Hematopoietic multipotent progenitor cell (in vitro differentiated cells): ENCODE measurements at places on chromosomes 2 and 18.

DNA sequence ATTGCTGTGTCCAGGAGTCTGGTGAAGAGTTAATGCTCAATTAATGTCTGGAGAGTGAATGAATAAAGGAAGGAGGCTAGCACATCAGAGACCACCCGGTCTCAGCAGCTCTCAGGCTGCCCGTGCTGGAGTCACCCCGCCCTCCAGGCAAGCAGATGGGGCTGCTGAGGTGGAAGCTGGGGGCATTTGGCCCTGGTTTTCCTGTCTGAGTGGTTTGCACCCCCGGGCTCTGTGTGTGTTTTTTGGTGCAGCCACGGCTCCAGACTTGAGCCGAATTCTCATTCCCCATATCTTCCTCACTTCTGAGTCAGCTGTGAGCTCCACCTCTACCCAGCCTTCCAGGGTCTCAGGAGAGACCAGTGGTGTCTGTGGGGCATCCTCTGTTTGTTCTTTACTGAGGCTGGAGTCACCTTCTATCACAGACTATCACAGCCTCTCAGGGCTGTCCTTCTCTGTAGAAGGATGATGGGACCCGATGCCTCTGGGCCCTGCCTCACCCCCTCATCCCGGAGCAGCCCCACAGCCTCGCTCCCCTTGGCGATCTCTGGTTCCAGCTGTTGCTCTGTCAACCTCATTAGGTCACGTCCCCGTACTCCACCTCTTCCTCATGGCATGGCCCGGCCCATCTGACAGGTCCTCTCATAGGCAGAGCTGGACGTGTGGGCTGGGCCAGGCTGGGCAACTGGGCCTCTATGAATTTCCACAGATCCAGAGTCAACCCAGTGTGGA lies 60.8 kb downstream of the HS1BP3 start:
- no peak for DNase-seq

DNA sequence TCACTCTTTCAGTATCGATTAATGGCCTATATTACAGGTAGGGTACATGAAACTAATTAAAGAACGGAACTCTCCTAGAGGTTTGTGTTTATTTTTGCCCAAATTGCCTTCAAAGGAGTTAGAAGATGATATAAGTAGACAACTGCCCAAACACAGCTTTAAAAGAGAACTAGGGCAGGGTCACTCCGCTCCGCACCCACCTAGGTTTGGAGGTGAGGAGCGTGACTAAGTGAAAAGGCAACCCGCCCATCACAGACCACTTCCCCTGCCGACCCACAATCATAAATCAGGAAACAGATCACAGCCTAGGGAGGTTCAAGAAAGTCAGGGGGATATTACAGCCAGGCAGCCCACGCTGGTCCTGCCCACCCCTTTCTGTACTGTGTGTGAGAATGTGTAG lies 166.7 kb downstream of the C1D start:
- DNase-seq, result no peak

GRCh38 chr2:20013126-20013849 lies 820 bp upstream of the MATN3 start:
- DNase-seq, result no peak

DNA sequence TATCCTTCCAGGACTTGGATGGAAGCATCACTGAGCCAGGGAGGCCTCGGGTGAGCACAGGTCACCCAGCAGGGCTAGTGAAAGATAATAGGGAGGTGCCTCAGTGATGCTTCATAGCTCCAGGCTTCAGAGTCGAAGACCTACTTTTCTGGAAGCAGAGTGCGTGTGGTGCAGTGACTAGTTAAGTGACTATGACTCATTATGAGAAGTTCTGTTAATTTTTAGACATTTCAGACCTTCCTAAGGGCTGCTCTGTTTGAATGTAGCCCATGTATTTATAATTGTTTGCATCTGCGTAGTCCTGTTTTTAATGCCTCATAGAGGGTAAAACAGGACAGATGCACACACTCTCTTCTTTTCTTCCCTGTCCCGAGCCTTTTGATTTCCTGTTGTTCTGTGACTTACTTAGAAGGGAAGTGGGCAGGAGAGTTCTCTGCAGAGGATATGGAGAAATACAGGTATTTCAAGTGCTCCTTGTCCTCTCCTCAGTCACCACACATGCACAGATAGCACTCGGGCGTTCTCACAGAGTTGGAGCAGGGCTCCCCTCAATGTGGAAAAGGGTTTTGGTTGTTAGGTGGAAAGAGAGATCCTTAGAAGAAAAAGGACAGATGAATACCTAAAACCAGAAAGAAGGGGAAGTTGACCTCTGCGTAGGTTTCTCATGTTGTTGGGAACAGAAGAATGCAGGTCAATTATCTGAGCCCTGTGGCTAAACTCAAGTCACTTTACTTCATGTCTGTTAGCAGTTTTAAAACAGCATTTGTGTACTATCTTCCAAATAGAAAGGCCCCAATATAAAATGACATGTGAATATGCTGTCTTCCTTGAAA lies 34.7 kb downstream of the RALB start:
- no peak for DNase-seq

DNA sequence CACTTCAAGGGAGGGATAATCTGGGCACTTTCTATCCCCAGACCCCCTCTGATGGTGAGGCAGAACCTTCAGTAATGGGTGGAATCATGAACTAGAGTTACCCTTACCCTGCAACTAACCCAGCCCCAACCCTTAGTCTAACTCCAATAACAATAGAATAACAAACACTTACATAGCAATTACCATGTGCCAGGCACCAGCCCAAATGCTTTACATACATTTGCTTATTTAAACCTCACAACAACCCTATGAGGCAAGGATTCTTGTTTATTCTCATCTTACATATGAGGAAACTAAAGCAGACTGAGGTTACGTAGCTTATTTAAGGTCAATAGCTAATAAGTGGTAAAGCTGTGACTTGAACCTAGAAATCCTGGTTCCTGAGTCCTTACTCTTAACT lies 132.8 kb downstream of the CYP26B1 start:
- DNase-seq, result no peak

GRCh38 chr2:9538000-9538507 lies 17.6 kb downstream of the ADAM17 start:
- DNase-seq, result peak; percentile 72

DNA sequence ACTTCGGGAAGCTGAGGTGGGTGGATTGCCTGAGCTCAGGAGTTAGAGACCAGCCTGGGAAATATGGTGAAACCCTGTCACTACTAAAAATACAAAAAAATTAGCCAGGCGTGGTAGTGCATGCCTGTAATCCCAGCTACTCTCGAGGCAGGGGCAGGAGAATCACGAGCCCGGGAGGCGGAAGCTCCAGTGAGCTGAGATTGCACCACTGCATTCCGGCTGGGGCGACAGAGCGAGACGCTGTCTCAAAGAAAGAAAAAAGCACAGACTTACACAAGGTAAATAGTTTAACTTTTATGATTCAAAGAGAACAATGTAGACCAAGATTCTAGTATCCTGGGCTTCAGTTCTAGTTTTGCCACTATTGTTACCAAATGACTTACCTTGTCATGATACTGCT lies 37.4 kb downstream of the NCKAP1 start:
- no peak for DNase-seq

GRCh38 chr2:7665880-7666279 lies 748.7 kb downstream of the RNF144A start:
- no peak for DNase-seq

DNA sequence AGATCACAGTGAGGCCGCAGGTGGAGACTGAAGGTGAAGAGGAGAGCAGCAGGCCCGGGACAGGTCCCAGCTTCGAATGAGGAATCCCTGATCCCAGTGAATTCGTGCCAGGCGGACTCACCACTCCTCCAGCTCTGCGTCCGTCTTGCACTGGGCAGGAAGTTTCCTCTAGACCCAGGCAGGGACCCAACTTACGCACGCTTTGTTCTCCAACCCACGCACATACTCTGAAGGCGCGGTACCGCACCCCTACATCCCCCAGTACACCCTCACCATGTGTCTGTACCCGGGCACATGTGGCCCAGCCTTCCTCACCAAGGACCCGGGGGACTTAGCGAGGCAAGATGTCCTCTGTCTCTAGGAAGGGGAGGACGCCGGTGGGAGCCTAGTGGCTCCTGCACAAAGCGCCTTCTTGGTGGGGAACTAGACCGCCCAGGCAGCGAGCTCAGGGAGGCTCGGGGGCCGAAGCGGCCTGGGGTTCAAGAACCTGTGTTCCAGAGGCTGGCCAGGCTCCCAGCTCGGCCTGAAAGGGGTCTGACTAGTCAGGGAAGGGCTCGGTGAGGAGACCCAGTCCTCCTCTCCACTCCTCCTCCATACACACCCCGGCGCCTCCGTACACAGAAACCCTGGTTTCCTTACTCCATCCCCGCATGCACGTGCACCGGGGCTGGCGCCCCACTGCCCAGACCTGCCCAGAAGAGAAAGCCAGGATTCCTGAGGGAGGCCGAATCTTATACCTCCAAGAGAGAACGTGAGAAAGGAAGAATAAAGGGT lies 38.3 kb upstream of the ATP6V1B1 start:
- no peak for DNase-seq

DNA sequence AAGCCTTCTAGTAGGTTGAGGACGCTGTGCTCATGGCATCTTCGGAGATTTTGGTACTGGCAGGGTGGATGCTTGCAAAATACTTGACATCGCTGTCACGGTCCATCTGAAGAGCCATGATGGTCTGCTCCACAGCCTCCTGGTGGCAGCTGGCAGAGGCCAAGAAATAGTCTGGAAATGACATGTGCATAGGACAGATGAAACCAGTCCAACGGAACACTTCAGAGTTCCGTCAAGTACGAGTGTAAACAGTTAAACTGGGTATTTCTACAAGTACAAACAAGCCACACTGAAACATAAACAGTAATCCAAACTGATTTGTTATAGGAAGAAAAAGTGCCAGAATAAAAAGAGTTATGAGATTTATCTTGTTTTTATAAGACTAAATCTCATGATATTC lies 66.6 kb downstream of the PPP4R1 start:
- no peak for DNase-seq

DNA sequence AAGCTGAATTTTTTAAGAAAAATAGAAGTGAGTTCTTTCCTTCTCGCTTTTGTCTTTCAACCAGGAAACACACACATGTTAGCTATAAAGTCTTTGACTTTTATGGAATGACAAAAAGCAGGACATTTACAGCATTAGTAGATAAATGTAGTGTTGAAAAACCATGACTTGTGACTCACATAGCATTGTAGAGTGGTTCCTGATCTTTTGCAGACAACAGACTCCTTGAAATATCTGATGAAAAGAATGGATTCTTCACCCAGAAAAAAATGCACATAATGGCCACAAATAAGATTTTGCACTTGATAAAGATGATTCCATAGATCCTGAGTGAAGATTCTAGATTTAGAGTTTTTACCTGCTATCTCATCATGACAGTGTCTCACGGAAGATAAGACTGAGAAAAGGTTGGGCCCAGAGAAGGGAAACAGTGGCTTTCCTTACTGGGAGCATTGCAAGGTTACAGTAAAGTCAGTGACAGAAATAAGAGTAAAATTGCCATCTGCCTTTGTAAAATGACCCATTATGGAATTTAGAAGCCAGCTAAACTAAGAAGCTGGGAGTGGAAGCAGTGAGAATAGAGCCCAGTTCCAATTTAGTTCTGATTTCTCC lies 14.0 kb downstream of the SMARCAL1 start:
- no peak for DNase-seq

DNA sequence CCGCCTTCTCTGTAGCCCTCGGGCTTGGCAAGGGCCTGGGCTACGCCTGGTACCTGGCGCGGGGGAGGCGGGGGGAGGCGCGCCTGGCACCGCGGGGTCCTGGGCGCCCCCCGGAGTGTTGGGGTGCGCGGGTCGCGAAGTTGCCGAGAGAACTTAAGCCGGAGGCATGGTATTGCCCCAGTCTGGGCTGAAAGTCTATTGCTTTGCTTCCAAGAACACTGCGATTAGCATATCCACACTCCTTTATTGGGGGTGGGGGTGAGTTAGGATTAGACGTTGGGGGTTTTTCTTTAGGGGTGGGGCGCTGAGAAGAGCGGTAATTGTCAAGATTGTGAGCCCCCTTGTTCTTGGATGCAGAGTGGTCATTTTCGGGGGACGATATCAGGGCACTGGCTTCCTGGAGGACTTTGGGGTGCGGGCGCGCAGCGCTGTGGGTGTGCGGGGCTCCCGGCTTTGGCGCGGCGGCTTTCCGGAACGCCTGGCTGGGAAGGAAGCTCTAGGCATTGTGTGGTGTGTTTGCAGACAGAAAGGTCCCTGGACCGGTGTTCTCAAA lies 798 bp downstream of the TANC1 start:
- DNase-seq, result peak; percentile 4

DNA sequence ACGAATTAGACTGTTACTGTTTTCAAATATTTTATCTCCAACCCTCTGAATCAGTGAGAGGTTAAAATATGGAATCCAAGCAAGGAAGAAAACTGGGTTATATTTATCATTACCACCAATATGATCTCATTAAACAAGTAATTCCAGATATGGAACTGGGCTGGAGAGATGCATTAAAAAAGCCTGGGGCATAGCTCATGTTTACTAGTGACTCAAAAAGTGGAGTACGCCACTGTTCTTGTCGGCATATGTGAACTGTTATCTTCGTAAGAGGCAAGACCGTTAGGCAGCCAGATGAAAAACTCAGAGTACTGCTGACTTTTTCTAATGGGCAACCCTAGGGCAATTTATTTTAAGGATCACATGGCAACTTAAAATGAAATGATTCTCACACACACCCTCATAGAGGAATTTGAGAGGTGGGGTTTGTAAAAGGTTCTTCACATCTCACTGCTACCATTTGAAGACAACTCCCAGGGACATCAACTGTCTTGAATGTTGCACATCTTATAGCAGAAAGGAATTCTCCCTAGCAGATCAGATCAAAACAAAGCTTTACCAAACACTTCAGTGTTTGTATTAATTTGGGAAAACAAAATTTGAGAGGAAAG lies 105.2 kb upstream of the TFCP2L1 start:
- DNase-seq, result no peak

DNA sequence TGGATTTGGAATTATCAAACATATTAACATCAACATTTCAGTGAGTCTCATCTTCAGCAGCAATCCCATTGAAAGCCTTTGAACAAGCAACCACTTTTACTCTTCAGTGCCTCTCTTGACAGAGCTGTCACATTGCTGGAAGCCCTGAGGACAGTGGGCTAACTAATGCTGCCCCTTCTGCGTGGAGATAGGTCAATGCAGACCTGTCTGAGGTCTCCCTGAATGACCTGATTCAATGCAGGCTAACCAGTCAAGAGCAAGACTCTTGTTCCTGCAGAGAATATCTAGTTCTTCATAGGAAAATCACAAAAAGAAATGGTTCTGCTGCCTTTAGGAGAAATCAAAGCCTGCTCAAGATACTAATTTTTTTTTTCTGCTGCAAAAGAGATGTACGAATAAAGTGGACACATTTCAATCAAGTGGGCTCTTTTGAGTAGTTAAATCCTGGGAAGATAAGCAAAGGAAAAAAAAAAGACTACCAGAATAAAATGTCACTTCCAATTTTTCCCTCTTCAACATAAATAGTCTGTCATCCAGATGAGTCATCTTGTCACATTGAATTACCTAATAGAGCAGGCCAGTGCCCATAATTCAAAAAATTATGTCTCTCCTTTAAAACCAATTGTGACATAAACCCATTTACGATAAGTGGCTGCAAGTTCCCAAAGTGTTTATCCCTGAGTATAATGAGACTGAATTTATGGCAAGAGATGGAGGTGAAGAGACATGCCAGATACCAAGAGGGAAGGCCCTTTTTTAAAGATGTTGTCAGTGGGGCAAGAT lies 1269.0 kb upstream of the DDX18 start:
- DNase-seq, result no peak

- no peak for DNase-seq
Measured at GRCh38 chr2:186590350-186590758, 498 bp downstream of the ITGAV start.

GRCh38 chr18:56210520-56210919 lies 427.9 kb downstream of the TXNL1 start:
- DNase-seq, result no peak
